ENCODE measurements at places on chromosomes 5 and 9.

DNA sequence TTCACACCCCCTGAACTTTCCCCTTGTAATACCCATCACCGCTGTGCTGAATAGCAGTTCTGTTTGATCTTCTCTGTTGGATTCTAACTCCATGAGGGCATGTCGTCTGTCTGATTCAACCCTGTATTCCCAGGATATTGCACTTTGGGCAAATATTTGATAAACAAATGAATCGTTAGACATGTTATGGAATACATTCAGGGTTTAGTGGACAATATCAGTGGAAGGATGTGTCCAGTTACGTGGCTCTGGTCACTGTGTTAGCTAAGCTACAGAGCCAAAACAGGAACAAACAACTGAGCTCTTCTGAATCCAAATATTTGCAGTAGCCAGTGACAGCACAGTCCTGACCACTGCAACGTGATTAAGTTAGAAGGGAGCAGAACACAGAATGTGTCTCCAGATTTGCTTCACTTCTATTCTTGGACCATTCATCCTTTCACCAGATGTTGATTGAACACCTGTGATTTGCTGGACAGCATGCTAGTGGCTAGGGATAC is 13.2 kb downstream of the ANGPTL2 start:
- DNase-seq = no peak

DNA sequence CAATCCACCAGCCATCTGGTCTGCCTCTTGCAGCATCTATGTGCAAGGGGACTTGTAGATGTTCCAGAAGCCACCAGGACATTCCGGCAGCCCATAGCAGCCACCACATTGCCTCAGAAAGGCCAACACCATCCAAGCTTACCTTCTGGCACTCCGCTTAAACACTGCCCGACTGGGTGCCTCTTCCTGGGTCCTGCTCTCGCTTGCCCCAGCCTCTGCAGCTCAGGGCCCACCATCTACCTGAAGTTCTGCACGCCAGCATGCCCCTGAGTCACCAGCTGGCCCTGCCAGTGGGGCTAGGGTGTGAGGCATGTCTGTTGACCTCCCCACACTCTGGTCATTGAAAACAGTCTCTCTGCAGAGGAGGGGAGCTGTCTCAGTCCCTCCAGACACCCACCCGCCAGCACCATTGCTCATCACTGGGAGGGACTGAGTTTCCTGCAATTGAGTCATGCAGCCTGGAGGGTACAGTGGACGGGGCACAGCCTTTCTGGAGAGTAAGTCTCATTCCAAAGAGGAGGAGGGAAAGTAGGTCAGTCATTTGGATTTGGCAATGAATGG is 16.9 kb upstream of the COL5A1 start:
- peak; percentile 86 for DNase-seq

DNA sequence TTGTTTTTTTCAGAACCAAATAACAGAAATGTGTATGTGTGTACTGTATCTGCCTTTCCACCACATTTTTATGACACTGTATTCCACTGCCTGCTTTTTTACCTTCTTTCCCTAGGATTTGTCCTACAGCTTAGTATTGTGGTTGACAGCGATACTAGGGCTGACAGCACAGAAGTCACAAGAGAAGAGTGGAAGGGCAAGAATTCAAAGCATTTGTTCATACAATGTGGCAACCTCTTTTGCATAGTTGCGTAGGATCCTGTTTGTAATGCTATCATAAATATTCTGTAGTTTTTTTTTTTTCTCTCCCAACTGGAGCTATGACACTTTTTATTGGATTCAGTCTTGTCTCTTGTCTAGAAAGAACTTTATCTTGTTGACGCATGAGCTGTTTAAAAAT is 5.6 kb upstream of the BNIP1 start:
- DNase-seq = no peak

- no peak for DNase-seq
Observed at GRCh38 chr9:71744754-71745521, 23.4 kb downstream of the CEMIP2 start.

GRCh38 chr9:85025638-85026037 is 356.1 kb downstream of the NTRK2 start:
- no peak for DNase-seq

Data from astrocyte of the spinal cord (primary cell).